ENCODE measurements at places on chromosomes 6 and 20.

DNA sequence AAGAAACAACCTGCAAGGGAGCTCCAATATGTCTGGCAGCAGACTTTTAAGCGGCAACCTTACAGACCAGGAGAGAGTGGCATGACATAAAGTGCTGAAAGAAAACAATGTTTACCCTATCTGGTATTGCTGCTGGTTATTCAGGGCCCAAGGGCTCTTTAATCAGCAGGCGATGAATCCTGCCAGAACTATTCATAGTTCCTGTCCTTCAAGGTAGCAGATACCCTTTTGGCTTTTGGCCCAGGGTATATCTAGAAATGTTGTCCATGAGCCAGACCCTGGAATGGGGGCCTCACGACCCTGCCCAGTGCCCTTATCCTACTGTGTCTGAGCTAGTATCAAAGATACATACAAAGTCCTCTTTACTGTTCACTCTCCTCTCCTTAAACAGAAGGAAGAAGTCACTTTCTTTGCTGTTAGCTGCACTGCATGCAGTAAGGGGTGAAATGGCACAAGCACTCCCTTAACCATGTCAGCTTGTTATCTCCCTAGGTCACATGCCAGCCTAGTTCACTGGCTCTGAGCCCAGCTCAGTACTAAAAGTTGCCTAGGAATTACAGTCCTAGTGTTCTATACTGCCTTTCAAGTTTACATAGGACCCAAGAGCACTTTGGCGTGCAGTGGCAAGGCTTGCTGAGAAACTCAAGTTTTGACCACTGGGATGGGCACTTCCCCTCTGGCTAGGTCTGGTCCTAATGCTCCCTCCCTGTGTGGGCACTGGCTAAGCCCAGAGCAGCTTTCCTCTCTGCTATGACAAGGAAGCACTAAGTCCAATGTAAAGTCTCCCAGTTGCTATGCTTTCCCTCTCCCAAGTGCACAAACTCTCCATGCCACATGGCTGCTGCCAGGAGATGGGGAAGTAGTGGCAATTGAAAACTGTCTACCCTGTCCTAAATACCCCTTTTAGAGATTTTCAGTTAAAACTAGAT is 122.0 kb downstream of the HTR1B start:
- no peak for ATAC-seq

GRCh38 chr6:34145161-34146020 is 496 bp downstream of the GRM4 start:
- peak; percentile 27 for ATAC-seq

GRCh38 chr6:100959280-100959679 is 78.2 kb upstream of the ASCC3 start:
- no peak for ATAC-seq

DNA sequence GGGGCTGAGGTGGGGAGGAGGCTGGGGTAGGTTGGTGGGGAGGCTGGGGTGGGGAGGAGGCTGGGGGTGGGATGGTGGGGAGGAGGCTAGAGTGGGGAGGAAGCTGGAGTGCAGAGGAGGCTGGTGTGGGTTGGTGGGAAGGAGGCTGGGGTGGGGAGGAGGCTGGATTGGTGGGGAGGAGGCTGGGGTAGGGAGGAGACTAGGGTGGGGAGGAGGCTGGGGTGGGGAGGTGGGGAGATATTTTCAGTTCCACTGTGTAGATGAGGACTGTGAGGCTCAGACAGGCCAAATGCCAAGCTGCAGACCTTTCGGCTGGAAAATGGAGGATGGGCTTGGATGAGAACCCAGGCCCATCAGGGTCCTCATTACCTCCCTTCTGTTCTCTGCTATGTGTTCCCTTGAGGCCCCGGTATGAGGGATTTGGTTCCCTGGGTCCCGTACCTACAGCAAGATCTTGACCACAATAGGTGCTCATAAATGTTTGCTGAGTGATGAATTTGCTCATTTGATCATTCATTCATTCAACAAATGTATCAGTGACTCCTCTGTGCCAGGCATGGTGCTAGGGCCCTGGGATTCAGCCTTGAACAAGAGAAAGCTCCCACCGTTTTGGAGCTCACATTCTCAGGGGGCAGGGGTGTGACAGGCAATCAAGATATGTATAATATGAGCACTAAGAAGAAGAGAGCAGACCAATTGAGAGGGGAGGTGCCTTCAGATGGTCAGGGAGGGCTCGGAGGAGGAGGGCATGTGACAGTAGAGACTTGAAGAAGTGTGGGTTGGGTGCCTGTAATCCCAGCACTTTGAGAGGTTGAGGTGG is 36.1 kb upstream of the NOL4L start:
- peak; percentile 59 for ATAC-seq

DNA sequence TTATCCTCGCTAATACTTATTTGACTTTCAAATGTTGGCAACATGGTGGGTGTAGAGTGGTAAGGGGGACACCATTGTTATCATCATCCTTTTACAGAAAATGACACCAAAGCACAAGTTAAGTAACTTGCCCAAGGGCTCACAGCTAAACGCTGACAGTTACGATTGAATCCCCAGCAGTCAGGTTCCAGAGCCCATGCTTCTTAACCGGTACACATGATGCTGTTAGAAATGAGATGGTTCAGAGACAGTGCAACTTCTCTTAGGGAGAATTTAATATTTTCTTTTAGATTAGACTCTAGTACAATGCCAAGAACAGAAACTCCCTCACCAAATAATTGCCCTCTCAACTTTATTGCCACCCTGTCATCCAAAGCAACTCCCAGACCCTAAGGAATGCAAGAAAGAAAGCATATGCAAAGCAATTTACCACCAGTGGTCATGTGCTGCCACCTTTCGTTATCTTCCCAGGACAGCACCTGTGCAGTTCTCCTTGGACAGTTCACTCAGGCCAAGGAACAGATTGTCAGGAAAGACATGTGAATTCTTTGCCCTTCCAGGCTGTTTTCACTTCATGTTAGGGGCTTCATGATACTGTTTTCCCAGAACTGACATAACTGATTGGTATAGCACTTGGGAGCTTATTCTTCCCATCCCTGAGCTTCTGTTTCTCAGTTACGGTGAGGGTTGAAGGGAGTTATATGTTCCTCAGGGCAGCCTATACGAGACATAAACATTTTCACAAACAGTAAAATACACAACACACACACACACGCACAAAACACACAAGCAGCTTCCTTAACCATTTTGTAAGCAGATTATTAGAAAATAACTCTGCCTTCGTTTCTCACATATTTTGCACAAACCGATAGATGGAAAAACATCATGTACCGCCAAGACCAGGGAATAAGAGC is 5.1 kb downstream of the HLA-DMA start:
- ATAC-seq, result peak; percentile 20

GRCh38 chr6:151617539-151617938 is 123.7 kb downstream of the CCDC170 start:
- ATAC-seq, result no peak

GRCh38 chr6:148517470-148517869 is 174.8 kb downstream of the SASH1 start:
- ATAC-seq, result no peak

DNA sequence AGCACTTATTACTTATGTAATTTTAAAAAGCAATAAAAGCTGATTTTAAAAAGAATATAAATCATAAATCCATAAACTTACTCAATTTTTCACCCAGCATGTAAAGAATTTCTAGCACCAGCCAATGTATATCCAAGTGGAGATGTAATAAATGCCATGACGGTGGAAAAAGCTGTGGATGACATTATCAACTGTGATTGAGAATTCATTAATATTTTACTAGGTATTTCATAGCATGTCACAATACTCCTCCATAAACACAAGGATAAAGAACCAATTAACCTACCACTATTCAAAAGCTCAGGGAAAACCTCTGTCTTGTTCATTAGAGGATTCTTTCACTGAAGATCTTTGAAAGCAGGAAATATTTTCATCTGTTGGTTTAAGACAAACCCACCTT is 13.2 kb downstream of the MMS22L start:
- ATAC-seq, result no peak

DNA sequence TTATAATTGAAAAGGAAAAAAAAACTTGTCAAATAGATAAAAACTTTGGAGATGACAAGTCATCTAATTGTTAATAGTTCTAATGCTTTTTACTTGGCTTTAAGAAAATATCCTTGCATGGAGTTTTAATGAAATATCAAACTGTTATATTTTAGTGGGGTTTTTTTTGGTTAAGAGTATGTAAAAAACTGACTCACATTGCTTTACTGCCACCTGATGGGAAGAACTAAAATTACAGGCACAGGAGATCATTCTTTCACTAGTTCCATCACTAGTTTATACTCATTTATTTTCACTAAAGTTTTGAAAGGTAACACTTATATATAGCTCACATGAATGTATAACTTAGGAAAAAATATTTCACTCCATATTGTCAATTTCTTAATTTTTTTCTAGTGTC is 309.1 kb downstream of the LMBRD1 start:
- ATAC-seq, result no peak

Measured in esophagus mucosa (tissue), 1 donor.